ENCODE measurements at places on chromosomes 12 and 14.
A peak's percentile ranks its signal among the peaks of the same experiment; 100 is the strongest.

- DNase-seq, result no peak
These were observed 10.7 kb upstream of the GPR68 start for GRCh38 chr14:91255026-91255695.

DNA sequence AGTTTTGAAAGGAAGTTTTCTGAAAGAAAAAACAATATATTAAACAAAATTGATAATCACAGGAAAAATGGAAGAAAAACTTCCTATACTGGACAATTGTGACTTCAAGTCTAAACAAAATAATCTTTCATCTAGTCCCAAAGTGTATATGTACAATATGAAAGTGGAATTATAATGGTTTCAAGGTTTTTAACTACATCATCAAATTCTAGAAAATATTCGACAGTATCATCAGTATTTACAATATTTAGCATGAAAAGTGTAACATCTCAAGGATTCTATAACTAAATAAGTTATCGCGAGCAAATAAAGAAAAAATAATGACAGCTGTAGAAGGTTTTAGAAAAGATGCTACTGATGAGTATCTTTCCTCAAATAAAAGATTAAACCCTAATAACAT, 310.9 kb upstream of the LRFN5 start:
- no peak for DNase-seq

GRCh38 chr12:130299574-130299973, 38.1 kb upstream of the PIWIL1 start:
- no peak for DNase-seq

- no peak for DNase-seq
These were observed 61.8 kb downstream of the SDR9C7 start for GRCh38 chr12:56872366-56872765.

DNA sequence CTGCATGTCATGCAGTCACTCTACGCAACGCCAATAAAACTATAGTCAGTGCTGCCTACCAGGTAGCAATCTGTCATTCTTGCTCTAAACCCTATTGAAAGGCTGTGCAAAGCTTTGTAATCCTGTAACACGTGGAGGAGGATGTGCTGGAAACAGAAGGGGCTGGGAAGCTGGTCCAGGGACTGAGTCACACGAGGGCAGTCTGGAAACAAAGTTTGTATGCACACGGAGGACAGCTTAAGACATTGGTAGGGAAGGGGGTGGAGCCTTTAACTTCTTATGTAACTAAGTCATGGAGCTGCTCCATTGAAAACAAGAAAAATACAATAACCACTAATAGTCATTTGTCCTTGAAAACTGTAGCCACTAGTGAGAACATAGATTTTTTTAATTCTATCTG, 128.0 kb downstream of the BCAT1 start:
- DNase-seq, result no peak

DNA sequence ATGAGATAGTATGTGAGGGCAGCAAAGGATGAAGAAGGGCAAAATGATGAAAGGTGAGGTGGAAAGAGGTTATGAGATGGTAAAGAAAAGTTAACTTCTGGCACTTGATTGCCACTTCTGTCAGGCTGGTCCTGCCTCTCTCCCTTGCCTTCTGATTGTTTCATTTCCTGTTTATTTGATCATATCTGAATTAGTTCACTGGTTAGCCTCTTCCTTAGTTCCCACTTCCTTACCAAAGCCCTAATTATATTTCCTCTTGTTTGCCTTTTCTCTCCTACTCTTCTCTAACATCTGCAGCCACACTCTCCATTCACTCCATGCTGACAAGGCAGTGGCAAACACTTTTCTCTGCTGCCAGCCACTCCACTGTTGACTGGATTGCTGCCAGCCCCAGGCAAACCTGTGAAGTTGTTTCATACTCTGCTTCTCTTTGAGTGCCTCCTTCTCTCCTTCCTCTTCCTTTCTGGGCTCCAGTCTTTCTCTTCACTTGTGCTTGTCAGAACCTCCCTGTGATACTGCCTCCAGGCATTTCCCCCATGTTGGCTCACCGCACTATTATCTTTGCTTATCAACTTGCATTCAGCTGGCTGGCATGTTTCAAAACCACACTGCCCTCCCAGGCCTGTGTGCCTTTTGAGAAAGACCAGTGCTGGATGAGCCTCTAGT, 8.1 kb downstream of the PNP start:
- peak; percentile 70 for DNase-seq

DNA sequence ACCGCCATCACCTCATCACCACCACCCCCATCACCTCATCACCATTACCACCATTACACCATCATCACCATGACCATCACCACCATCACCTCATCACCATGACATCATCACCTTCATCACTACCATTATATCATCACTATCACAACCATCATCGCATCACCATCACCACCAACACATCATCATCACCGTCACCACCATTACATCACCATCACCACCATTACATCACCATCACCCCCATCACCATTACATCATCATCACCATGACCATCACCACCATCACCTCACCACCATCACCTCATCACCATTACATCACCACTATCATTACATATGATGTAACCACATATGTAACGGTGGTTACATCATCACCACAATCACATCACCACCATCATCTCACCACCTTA, 132.3 kb downstream of the RIMBP2 start:
- DNase-seq, result no peak

DNA sequence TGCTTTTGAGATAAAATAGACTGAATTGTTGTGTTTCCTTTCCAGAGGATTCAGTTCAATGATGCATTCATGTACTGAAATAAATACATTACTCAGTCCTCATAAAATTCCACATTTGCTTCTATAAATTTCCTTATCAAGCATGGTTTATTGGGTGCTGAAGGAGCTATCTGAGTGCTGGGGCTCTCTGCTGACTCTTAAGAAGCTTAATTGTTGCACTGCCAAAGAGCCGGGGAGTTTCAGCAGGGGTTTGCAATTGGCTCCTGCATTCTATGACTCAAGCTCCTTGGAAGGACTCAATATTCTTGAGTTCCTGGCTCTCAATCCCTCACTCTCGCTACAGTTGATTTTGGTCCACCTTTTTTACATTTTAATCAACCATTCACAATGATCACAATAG, 69.8 kb upstream of the PYGL start:
- DNase-seq, result no peak

DNA sequence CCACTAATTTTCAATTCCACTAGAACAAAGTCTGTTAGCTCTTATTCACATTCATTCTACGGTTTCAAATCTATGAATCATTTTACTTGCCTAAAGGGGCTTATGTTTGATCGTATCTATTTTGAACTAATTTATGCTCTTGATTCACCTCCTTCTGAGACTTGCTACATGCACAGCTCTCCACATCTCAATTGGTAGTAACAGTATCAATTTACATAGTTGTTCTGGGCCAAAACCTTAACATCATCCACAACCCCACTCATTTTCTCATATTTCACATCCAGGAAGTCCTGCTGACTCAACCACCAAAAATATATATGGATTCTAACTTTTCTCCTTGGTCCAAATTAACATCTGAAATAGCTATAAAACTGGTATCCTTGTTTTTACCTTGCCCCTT, 208.6 kb downstream of the RASSF9 start:
- DNase-seq, result peak; percentile 45

GRCh38 chr12:104544836-104545235, 88.1 kb downstream of the CHST11 start:
- no peak for DNase-seq

DNA sequence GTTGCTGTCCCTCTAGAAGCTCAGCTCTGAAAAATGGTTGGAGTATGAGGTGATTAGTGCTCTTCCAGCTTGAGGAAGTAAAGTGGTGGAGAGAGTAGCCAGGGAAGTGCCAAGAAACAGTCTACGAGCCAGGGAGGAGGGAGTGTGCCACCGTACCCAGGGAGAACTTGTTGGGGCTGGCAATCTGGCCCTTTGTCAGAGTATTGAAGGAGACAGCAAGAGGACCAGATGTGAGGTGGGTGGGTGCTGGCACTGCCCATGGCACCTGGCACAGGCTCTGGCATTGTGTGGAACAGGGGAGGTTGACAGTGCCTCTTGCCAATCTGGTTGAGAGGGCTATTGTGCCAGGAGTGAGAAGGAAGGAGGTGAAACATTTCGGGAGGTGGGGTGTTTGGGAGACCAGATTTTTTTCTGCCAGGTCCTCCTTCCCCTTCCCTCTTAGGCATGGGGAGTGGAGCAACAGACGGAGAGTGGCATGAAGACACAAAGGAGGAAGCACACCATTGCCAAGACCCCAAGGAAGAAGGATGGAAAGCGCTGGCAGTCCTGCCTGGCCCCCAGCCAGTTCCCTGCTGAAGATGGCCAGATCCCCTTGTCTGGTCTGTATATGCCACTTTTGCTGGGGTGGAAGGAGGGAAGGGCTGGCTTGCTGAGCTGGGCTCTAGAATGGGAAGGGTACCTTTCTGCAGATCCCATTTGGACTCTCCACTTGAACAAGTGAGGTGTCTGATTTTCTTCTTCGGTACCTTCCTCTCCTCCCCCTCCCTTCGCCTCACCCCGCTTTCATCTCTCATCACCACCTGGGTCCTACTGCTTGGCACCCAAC, 37.5 kb downstream of the ZFHX2 start:
- DNase-seq, result no peak

DNA sequence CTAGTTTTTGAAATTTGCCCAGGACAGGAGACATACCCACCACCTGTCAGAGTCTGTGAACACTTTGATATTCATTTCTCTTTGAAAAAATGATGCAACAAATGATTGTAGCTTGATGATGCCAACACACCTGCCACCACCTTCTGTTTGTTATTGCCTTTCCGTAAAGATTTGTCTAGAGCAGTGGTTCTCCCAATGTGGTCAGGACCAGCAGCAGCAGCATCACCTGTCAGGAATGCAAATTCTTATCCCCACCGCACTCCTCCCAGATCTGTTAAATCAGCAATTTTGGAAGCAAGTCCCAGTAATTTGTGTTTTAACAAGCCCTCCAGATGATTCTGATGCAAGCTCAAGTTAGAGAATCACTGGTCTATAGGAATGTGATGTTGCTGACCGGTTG, 9.9 kb downstream of the CCDC175 start:
- no peak for DNase-seq

All from SW 1271 (cell line).